ENCODE measurements at places on chromosomes 2 and 18. TPM values are rescaled to one million over a fixed set of nuclear protein-coding genes. Genes with fewer than 3 reads are reported as not detected.

DNA sequence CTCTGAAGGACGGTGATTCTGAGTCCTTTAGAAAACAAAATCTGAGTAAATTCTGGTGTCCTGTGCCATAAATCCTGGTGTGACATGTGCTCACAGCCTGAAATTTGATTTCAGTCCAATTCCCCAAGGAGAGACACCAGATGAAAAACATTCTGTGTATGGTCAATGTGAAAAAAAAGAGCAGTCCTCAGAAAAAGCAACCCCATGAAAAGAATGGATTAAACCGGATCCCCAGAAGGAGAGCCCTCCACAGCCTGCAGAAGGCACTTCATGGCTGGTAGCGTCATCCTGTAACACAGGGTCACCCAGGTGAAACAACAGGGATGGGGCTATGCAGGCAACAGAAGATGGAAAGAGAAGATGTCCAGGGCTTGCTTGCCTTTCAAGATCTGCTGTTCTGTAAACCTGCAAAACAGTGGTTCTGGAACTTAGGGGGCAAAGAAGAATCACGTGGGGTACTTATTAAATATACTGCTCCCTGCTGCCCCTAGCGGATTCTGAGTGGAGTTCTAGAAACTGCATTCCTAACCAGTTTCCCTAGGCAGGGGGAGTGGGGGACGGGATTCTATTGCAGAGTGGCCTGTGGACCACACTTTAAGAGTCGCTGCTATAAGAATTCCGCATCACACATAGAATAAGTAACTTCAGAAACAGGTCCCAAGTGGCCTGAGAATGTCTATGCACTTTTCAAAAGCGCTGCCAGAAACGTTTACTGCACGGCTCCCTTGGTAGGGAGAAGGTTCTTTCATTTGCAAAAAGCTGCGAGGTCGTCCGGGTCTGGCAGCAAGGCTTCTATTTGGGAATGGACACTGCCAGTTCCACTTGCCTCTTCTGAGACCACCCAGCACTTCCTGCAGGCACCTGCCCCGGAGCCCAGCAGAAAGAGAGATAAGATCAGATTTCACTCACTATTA is 118.9 kb upstream of the ARL5A start:
- DNase-seq, result peak; percentile 86

GRCh38 chr18:24499814-24500213 is 39.4 kb downstream of the HRH4 start:
- peak; percentile 32 for DNase-seq

- DNase-seq, result no peak
Measured at GRCh38 chr2:17762451-17762850, 8.5 kb downstream of the GEN1 start.

GRCh38 chr2:117714110-117714509 is 100.4 kb upstream of the DDX18 start:
- no peak for DNase-seq

GRCh38 chr2:240926516-240927389 is 20.6 kb downstream of the CROCC2 start:
- DNase-seq, result no peak

GRCh38 chr2:173431191-173431590 is 76.5 kb downstream of the CDCA7 start:
- DNase-seq, result no peak

GRCh38 chr2:169478339-169478738 is 955 bp upstream of the BBS5 start:
- no peak for DNase-seq

- no peak for DNase-seq
Measured at GRCh38 chr2:97714084-97714949, 941 bp downstream of the ZAP70 start.

DNA sequence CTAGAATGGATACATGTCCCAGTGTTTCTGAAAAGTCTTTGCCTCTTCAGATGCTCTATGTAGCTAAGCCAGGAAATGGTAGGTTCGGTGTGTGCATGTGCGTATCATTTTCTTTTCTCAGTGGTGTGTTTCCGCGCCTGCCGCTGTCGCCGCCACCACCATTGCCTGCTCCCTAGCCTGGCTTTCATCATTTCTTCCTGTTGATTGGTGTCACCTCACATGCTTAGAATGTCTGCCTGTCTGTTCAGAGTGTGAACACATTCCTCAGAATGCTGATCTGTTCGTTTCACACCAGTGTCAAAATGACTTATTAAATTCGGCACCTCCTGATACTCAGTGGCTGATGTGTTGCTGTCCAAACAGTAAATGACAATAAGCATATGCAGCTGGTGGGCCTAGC is 255.2 kb upstream of the SPRED2 start:
- DNase-seq, result no peak

DNA sequence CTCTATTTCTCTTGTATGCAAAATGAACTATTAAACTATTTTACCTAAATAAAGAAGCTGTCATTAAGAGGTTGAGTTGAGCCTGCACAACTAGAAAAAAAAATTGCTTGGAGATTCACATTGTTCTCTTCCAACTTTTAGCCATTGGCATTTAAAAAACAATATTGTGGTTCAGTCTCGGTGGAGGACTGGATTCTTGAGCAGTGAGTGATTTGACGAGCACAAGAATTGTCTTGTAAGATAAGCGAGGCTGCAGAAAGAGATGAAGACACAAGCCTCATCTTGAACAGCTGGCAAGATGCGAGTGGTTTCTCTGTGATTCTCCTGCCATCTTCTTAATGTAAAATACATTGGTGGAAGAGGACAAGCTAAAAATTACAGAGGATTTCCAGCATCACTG is 67.0 kb downstream of the GALR1 start:
- DNase-seq, result no peak

GRCh38 chr2:184611361-184612085 is 13.2 kb downstream of the ZNF804A start:
- DNase-seq, result no peak

DNA sequence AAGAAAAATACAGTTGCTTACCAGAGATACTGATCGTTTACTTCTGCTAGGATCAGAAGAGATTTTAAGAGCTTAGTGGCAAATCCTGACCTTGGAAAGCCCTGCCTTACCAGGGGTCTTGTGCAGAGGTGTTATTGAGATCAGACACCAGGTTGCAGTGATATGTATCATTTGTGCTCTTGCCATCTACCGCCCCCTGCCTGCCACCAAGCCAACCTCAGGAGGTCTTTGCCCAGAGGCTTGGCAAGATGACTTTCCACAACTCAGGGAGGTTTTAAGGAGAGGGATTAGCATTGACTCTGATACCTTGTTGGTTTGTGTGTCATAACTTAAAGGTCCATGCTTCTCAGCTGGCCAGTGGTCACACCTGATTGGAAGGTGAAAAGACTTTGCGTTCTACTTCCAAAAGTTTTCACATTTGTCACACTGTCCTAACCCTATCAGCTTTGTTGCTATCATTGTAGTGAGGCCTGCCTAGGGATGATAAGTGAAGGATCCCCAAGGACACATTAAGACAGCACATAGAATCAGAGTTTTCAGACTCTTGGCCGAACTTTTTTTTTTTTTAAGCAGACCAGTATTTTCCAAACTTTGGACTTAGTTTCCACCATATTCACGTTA is 46.2 kb upstream of the MGAT5 start:
- DNase-seq, result peak; percentile 37

- DNase-seq, result no peak
Measured at GRCh38 chr18:28338316-28338715, 161.4 kb upstream of the CDH2 start.

- DNase-seq, result peak; percentile 58
Measured at GRCh38 chr18:58866773-58867150, 2.1 kb downstream of the ZNF532 start.

GRCh38 chr2:1738646-1739302 is 5.5 kb downstream of the PXDN start:
- no peak for DNase-seq

- DNase-seq, result peak; percentile 89
Measured at GRCh38 chr18:5630057-5630899, 86.5 kb upstream of the EPB41L3 start.

DNA sequence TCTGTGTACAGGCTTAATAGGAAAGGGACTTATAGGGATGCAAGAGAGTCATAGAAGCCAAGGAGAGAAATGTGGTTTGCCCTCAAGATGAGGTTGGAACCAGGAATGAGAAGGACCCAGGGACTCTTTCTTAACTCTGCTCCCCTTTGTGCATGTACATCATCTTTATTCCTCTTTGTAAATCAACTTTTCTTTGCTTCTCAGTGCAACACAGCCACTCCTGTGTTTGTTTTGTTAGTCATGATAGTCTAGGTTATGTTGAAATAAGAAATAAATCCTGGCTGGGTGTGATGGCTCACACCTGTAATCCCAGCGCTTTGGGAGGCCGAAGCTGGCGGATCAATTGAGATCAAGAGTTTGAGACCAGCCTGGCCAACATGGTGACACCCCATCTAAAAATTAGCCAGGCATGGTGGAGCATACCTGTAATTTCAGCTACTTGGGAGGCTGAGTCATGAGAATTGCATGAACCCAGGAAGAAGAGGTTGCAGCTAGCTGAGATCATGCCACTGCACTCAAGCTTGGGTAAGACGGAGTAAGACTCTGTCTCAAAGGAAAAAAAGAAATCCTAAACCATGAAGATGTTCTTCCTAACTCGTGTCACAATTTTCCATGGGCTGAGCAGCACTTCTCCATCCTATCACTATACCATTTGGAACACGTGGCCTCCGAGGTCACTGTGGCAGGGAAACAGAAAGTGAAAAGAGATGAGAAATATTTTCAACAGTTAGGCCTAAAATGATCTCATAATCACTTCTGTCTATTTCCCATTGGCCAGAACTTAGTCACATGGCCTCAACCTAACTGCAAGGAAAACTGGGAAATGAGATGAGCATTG is 73.0 kb upstream of the TMEM17 start:
- DNase-seq, result no peak

Gene HOXD13
- not detected for total RNA-seq

Gene AGXT
- total RNA-seq, result not detected

Gene DYSF
- total RNA-seq, result 0.18 TPM

Gene CYP27C1
- 1.0 TPM for total RNA-seq

Gene CXCR2
- not detected for total RNA-seq

Gene OSR1
- total RNA-seq, result 0.07 TPM

Data from G401 (cell line).